ENCODE measurements at places on chromosomes 6 and 20.

- no peak for DNase-seq
Observed at GRCh38 chr6:158939255-158940159, 60.5 kb downstream of the RSPH3 start.

- no peak for DNase-seq
Observed at GRCh38 chr6:169345146-169345545, 91.5 kb upstream of the THBS2 start.

DNA sequence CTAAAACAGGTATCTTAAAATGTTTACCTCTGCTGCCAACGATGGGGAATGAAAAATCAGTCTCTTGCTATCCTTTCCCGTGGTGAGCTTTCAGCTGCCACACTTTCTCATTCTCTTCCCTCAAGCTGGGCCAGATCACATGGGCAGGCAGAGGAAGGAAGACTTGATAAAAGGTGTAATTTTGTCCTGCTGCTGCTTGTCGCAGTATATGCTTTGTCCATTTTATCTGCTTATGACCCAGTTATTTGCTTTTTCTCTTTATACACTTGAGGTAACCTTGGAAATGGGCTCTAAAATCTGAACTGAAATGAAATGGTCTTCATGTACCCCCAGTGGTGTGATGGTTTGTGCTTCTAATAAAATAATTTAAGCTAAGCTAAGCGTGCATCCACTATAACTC lies 695.9 kb upstream of the FLRT3 start:
- no peak for DNase-seq

DNA sequence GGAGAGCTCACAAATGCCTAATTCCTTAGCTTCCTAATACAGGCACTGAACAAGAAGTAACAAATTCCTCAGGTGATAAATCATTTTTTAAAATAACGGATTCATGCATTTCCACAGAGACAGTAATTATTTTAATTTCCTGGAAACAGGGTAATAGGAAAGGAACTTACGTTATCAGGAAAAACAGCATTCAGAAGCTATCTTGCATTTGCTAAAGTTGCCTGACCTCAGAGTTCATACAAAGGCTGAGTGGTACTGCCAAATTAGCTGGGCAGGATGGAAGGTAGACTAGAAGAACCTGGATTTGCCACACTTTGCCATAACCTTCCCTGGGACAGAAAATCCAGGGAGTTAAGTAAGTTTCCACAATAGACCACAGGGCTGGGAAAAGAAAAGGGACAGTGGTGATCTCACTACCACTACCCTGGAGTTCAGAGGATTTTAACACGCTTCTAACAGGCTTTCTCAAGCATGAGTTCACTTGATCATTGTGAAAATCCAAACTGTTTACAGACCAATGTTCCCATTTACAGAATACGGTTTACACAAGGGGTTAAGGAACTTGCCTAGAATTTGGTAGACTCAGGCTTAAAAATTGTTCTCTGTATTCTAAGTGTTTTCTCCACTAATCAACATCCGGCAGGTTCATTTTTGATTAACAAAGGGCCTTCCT lies 57.0 kb downstream of the KIF13A start:
- DNase-seq: no peak

GRCh38 chr6:143822584-143823024 lies 20.5 kb upstream of the LTV1 start:
- DNase-seq: no peak

DNA sequence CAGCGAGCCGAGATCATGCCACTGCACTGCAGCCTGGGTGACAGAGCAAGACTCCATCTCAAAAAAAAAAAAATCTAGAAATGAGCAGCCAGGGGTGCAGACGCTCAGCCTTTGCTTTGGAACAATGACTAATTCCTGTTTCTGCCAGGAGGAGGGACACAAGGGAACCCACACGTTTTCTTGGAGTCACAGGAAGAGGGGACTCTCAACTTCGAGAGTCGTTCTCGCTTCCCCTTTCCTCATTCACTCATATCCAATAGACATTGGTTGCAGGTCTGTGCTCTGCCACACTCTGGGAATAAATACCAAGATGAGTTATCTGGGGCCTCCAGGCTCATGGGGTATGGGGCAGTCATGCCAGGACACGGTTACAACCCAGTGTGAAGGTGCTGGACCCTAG lies 91.5 kb upstream of the RREB1 start:
- DNase-seq: no peak

DNA sequence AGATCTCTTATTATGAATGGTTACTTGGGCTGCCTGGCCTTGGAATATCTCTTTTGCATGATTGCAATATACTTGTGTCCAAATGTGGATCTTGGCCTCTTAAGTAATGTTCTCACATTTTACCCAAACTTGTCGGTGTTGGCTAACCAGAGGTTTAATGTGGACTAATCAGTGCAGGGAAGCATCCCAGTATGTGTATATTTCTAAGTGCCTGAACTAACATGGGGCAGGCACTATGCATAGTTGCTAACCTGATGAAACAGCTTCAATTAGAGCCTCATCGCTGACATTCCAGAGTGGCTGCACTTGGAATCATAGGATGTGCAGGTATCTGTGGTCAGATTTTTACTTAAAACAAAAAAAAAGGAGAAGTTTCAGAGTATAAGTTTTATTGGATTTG lies 160.0 kb downstream of the PDE7B start:
- DNase-seq: no peak

DNA sequence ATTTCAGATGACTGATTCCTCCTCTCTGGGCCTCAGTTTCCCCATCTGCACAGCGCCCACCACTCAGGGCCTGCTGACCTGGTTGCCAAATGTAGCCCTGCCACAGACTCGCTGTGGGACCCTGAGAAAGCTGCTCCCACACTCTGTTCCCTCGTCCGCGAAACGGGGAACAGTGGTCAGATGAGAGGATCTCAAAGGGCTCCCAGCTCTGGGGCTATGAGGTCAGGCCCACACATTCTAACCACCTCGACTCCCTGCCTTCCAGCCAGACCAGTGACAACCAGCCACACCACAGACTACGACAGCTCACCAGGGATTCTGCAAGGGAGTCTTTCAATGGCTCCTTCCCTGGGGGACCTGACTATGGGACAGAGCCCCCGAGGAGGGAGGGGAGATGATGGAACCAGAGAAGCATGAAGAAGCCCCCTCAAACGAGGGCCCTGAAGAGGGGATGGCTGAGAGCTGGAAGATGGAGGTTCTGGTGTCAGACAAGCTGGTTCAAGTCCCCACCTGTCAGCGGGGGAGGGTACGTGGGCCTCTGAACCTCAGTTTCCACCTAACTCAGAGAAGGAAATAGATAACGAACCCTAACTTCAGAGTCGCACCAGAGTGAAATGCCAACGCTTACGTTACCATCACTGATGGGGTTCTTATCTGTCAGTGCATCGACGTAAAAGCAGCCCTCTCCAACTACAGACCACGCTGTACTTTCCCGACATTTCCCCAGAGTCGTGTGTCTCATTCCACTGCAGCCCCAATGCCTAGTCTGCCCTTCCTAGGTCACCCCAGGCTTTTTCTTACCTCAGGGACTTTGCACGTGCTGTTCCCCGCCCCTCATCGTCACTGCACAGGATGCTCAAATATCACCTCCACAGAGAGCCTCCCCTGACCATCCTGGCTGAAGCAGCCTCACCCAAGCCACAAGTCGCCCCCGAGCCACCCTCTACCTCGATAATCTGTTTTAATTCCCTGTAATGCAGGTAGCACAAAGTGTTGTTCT lies 60.5 kb downstream of the PREX1 start:
- no peak for DNase-seq

DNA sequence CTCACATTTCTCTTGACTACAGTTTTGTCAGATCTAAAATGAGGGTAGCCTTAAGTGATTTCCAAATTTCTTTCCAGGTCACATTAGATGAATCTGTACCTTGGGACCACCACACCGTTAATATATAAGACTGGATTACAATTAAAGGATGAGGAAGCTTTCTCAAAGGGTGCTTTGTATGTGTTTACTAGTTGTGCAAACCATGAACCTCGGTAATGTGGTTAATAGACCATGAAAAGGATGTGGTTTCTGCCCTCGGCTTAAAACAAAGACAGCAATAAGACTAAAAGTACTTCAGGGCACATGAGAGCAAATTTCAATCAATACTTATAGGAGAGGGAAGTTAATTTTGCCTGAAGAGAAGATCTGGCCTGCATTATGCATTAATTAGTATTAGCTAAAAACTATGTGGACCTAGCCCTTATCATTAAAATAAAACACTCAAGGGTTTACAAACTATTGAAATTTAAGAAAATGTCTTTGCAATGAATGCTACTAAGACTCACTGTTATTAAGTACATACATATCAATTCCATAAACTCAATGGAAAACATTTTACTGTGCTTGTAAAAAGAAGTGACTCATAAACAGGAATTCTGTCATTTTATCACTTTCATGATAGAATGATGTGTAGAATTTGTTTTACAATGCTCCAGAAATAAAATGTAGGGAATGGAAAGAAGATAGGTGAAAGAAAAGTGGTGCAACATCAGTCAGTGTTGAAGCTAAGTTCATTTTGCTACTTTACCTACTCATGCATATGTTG lies 936 bp upstream of the TMX4 start:
- DNase-seq: no peak

GRCh38 chr20:32158943-32159660 lies 48.4 kb downstream of the PLAGL2 start:
- DNase-seq: no peak

DNA sequence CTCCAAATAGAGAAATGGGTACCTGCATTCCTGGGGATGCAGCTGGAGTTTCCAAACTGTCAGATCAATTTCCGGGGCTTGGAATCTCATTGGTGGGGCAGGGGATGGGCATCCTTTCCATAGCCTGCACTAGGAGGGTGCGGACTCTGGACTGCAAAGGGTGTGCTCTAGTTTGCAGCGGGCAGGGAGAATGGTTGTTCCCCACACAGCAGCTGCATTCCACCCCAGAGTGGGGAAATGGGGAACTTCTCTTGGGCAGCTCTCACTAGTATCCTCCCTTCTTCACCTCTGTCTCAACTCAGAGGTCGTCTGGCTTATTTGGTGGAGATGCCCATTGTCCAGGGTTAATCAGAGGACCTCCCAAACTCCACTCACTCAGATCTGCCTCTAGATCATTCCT lies 34.5 kb upstream of the CDKN1A start:
- no peak for DNase-seq

DNA sequence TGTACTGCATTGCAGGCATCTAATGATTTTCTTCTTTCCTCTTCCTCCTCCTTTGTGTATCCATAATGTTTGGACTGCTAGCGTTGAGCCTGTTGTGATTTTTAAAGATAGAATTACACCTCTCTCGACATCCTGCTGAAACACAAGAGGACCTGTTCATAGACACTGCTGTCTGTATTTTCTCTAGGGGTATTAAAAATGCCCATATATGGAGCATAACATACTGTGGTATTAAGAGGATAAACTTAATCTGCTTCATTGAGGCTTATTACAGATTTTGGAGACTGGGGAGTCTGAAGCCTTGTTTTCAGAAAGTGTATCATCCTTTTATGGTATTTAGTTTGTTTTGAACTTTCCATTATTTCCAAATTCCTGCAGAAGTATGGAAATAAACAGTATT lies 414.3 kb downstream of the CDKAL1 start:
- no peak for DNase-seq

DNA sequence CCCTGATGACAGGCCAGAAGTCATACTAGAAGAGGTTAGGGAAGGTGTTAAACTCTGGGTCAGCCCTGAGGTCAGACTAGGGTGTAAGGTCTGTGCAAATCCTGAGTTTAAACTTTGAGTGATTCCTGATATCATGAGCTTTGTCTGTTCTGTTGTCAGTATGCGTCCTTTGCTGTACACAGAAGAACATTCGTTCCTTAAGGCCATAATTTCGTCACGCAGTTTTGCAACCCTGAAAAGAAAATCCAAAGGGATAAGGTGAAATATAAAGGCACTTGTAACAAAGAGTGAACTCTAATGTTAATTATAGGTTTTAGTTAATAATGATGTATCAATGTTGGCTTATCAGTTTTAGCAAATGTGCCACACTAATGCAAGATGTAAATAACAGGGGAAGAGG lies 2.3 kb downstream of the DST start:
- DNase-seq: no peak

DNA sequence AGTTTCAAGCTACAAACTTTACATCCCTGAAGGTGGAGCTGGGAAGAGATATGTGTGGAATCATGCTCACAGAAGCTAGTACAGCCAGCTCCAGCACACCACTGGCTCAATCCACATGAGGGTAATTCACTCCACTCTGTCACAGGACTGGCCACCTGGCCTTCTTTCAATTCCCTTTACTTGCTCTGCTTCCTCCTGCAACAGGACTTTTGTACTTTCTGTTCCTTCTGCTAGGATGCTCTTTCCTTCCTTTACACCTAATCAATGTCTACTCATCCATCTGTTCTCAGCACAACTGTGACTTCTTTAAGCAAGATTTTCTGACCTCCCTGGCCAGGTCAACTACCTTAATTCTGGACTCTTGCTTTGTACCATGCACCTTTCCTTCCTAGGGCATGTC lies 39.4 kb upstream of the MYB start:
- no peak for DNase-seq

- no peak for DNase-seq
Observed at GRCh38 chr6:15930207-15930606, 198.7 kb upstream of the MYLIP start.

DNA sequence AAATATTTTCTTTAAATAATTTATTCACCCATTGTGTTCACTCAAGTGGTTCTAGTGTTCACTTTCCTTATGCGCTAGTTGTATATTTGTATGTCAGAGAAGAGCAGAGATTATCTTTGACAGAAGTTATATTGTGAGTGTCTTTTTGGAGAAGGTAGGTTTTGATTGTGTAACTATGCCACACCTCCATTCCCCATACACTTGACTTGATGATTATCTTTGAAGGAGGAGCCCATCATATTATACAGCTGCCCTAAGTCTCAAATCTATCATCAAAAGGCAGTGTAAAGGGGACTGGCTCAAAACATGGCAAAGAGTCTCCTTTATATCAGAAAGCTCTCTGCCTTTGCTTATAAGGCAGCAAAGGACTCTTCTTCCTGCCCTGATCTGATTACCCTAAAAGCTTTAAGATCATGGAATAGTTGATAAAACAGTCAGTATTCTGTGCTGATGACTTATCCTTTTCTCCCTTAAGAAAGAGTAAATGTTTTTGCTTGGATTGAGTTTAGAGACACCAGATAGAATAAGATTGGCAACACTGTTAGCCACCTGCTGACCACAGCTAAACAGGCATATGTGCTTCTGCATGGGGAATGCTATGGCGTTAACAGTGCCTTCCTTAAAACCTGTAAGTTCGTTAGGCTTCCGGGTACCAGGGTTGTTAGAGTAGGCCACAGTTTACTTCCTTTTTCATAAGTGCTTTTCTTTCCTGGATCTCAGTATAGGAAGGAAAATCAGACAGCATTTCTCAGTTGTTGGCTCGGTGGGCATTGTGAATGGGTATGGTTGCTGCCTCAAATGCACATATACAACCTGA lies 22.6 kb downstream of the TOP1 start:
- DNase-seq: no peak

Measured in HFF-Myc (cell line).